Subcutaneous adipose tissue (tissue), 4 donors: ENCODE measurements at places on chromosomes 11 and 22. TPM values are rescaled to one million over a fixed set of nuclear protein-coding genes. Genes with fewer than 3 reads are reported as not detected.

Gene C22orf31
- not detected for total RNA-seq

Gene CASP5
- total RNA-seq = not detected

Gene AQP11
- total RNA-seq = 0.49 TPM

Gene SPTBN2
- total RNA-seq = 15.3 TPM

Gene TMPRSS6
- not detected for total RNA-seq

Gene TLCD5
- total RNA-seq = 2.6 TPM

Gene NCR3LG1
- 2.6 TPM for total RNA-seq

Gene CCDC81
- 0.51 TPM for total RNA-seq

Gene SULT4A1
- total RNA-seq = not detected

Gene NUDT8
- total RNA-seq = 23.7 TPM

Gene ASCL2
- 0.51 TPM for total RNA-seq

Gene XRCC6
- total RNA-seq = 166 TPM

Gene LINC01488
- not detected for total RNA-seq
